ENCODE measurements at places on chromosomes 6 and 20.

DNA sequence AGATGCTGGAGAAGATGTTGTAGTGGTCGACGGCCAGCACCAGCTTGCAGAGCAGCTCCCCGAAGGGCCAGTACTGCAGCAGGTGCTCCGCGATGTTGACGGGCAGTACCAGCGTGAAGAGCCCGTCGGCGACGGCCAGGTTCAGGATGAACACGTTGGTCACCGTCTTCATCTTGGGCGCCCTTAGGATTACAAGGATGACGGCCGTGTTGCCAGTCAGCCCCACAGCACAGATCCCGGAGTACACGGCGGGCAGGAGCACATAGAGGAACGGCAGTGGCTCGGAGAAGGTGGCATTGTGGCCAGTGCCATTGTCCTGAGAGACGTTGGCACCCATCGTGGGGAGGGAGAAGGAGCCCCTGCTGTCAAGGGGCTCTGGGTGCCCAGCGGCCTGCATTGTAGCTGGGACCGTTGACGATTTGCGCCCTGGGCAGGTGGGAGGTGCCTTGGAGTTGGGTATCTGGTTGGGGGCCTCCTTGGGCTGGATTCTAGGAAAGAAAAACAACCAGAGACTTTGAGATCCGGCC lies 867 bp downstream of the NPBWR2 start:
- no peak for DNase-seq

- no peak for DNase-seq
Measured at GRCh38 chr6:168042426-168043192, 36.4 kb downstream of the FRMD1 start.

DNA sequence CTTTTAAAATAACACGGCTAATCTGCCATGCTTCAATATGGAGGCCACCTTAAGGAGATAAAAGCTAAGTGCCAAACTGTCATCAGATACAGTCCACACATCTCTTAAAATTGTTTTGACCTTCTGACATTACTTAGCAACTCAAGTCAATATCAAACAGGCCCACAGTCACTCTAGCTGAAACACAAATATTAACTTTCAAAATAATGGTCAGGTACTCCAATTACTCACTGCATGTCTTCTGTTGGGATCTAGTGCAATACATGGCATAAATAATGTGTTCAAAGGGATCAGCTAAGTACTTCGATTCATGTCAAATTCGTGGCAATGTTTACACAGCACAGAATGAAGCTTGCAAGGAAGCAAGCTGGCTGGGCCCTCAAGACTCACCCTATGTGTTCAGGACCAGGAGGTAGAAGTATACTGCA lies 133.9 kb upstream of the BEND6 start:
- DNase-seq, result no peak

DNA sequence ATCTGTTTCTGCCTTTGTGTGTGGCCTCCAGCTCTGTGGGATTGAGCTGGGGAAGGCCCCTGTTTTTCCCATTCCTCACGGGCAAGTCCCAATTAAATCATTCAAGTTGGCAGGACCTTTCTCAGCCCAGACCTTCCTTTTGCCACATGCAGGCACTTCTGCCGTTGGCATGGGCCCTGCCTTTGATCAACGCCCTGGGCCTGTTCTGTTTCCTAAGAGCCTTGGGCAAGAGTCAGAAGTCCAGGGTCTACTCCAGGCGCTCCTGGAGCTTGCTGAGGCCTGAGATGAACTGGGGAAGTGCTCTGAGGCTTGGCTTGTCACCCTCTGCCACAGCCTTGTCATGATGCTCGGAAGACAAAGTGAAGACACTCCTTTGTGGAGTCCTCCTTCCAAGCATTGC lies 7.1 kb downstream of the IP6K3 start:
- DNase-seq, result no peak

DNA sequence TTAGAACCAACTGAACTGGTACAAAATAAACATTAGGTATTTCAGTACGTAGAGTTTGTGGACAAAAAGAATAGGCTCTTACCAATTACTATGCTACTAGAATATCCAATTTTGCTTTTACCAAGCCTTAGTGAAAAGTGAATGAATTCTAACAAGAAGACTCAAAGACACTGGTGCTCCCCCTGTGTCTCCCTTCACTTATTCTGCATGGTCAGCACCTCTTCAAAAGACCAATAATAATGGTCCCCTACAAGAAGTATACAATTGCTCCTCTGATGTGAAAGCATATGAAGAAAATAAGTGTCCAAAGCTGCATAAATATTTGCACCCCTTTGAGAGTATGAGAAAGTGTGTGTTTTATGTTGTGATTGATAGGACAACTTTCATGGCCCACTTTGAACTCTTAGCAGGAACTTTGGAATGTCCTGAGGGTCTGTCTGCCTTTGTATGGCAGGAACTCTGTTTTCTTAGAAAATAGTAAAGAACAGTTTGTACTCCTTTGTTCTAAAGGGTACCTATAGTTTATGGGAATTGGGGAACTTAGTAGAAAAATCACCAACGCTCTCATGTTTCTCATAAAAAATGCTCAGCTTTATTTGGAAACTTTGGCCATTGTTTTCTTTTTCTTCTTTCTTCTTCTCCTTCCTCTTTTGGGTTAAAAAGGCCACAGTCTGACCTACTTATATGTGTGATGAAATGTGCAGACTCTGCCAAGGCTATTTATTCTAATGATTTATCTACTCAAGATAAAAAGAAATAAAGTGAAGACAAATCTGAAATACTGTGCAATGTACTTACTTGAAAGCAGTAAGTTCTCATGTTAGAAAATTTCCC lies 352.4 kb downstream of the LAMA2 start:
- DNase-seq, result no peak

- DNase-seq, result no peak
Measured at GRCh38 chr6:20688710-20689500, 154.6 kb downstream of the CDKAL1 start.

- no peak for DNase-seq
Measured at GRCh38 chr6:28137505-28137981, 4.1 kb upstream of the ZKSCAN8 start.

- DNase-seq, result no peak
Measured at GRCh38 chr6:108903796-108904195, 55.6 kb downstream of the ARMC2 start.

DNA sequence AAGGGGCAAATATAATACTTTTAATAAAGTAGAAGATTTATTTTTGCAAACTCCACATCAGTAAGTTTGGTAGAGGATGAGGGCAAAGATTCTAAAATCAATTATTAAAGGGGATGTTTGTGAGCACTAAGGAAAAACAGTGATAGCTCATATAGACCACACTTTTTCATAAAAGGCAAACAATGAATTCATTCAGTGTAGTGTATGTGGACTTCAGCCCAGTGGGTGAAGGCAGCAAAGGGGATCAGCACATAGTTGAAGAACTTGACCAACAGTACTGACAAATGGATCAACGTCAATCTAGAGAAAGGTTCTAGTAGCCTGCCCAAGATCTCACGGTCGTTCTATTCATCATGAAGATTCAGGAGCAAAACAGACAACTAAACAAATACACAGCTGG lies 45.3 kb downstream of the MAK start:
- DNase-seq, result no peak

- DNase-seq, result no peak
Measured at GRCh38 chr6:125533710-125534397, 215.6 kb upstream of the HEY2 start.

GRCh38 chr20:35886537-35886936 lies 67.8 kb downstream of the SCAND1 start:
- DNase-seq, result no peak

DNA sequence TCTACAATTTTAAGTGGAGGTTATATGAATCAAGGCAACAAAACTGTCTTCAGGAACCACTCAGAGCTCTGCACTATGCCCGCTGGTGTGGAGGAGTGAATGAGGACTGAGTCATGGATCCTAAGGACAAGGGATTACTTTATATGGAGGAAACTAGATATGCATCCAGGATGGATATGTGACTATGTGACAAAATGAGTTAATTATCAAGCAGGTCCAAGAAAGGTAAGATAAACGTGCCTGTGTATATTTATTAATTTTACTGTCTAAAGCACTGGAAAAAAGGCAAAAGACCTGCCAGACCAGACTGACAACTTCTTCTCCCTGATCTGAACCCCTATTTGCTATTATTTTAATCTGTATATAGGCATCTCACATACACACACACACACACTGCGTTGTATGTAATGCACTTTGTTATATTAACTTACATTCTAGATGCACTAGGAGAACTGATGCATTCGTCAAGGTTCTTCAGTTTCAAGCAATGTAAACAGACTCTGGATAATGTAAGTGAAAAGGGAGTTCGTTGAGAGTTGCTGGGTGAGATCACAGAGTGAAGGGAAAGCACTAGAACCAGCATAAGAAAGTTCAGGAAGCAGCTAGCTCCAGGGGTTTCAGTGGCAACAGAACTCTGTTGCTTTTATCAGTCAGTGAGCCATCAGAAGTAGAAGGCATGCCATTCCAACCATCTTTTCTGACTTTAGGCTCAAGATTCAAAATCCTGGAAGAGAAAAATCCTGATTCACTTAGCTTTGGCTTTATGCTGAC lies 26.4 kb upstream of the ADGRG6 start:
- DNase-seq, result no peak
